SK-MEL-5 (cell line): ENCODE measurements at places on chromosomes 4 and X. TPM values are rescaled to one million over a fixed set of nuclear protein-coding genes. Genes with fewer than 3 reads are reported as not detected.

DNA sequence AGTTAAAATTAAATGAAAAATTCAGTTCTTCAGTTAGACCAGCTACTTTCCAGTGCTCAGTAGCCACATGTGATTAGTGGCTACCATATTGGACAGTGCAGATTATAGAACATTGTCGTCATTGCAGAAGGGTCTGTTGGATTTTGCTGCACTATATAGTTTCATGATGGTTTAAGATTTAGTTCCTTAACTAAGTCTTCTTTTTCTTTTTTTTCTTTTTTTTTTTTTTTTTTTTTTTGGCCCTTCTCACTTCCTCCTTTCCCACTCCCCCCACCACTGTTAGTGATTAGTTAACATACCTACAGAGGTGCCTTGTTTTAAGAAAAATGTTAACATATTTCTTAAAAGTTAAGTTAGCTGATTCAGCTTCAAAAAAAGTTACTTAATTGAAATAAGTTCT is 9.0 kb downstream of the RAB9A start:
- no peak for DNase-seq

POU3F4 gene
- not detected in 2 replicates for total RNA-seq

FAM50A gene
- 83.0 and 85.2 TPM in 2 replicates for total RNA-seq

- DNase-seq: no peak
Observed at GRCh38 chr4:850323-850945, 24.5 kb upstream of the CPLX1 start.

DNA sequence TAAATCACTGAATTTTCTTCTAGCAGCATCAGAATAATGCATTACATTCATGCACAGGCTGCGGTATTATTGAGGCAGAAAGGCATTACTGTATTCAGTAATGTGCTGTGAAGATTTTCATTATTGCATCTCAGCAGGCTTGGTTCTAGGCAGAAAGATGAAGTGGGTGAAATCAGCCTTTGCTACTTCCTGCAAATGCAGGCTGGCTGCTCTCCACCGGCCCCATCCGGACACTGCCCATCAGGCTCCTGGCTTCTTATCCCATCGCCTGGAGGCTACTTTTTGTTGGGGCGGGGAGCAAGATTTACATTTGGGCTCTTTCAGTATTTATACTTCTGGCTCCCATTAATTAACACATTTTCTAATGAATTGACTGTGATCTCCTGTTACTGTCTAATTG is 117.8 kb downstream of the FRAS1 start:
- DNase-seq: no peak

PLAC8 gene
- not detected in 2 replicates for total RNA-seq

DNA sequence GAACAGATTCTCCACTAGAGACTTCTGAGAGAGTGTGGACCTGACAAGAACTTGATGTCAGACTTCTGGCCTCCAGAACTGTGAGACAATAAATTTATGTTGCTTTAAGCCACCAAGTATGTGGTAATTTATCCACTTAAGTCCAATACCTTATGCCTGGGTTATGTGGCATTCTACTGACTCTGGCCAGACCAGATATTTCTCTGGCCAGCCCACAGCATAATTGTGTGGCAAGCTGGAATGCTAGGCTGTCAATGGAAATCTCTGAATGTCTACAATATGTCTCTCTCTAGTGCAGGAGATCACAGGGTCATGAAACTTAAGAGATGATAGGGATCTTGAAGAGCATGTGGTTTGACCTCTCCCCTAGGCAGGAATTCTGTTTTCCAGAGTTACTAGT is 251.0 kb downstream of the ZNF674 start:
- no peak for DNase-seq
